ENCODE measurements at places on chromosomes 2 and 18.

DNA sequence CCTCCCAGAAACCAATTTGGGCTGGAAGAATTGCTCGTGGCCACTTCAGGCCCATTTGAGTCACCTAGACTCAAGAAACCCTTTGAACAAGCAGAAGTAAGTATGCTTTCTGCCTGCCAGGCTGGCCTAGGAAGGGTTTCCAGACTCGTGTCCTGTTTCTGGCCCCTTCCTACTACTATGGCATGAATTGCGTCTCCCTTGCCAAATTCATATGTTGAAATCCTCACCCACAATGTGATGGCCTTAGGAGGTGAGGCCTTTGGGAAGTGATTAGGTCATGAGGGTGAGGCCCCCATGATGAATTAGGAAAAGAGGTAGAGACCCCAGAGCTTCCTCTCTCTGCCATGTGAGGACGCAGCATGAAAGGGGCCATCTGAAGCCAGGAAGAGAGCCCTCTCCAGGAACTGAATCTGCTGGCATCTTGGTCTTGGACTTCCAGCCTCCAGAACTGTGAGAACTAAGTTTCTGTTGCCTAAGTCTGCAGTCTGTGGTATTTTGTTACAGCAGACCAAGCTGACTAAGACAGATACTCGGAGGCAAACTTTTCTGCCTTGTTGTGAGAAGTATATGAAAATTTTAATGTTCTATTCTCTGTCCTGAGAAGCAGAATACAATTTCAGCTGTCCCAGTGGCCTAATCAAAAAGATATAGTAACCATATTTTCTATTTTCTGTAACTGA lies 13.1 kb downstream of the GPR45 start:
- DNase-seq = no peak

- no peak for DNase-seq
Observed at GRCh38 chr2:158544998-158545397, 88.2 kb downstream of the PKP4 start.

DNA sequence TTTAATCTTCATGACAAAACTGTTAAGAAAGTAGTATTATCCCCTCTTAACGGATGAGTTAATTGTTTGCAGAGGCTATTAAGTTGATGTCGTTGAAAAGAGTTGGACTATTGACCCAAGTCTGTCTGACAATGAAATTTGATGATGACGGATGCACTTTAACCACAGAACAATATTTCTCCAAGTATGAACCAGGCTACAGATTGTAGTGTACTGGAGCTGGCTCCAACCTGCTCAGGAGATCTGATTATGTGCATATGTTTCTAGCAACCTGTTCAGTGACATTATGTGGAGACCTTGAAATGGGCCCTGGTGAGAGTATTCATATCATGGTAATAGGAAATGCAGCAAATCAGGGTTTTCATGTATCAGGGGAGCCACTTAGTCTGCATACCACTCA lies 174.1 kb downstream of the CDH7 start:
- no peak for DNase-seq

DNA sequence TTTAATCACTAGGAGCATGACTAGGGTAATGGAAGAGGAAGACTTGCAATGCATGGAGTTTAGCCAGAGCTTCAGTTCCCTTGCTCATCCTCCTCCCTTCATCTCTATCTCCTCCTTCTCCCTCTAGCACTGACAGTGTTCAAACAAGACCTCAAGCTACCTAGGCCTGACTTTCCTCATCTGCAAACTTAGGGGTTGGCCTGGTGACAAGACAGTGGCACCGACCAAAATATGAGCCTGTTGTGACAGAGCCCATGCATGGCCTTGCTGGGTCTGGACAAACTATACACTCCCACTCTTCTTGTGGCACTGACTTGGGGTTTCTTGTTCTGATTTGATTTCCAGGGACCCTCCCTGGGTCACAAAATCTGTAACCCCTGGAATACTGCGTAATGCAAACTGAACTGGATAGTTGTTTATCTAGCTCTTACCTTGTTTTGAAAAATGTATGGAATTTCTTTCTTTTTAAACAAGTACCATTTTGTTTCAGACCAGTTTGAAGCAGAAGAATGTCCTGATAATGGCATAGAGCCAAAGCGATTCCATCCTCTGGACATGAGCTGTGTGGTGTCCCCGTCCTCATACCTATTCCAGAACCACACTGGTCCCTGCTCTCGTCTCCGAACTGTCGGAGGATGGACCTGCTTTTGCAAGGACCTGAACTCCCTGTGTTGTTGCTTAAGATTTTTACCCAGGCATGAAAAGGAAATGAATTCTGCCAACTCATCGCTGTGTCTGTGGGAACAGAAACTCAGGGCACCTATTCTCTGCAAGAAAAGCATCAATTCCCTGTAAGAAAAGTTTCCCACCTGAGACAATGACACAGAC lies 33.4 kb upstream of the PPP4R1 start:
- no peak for DNase-seq

GRCh38 chr2:210086292-210086691 lies 83.9 kb downstream of the RPE start:
- no peak for DNase-seq

DNA sequence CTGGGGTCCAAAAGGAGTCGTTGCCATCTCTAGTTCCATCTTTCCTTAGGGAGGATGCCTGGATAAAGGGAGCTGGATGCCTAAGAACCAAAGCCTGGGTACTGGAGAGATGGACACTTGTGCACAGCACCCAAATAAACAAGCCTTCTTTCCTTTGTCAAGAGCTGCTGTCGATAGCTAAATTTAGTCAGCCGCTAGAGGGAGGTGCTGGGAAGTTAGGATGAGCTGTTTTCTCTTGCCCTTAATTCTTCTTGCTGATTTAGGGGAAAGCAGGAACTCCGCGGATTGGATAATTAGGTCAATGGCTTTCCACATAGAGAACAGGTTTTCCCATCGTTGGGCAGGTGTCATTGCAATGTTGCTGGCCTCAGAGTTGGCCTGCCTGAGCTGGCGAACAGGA lies 30.9 kb upstream of the SERPINB12 start:
- peak; percentile 57 for DNase-seq

DNA sequence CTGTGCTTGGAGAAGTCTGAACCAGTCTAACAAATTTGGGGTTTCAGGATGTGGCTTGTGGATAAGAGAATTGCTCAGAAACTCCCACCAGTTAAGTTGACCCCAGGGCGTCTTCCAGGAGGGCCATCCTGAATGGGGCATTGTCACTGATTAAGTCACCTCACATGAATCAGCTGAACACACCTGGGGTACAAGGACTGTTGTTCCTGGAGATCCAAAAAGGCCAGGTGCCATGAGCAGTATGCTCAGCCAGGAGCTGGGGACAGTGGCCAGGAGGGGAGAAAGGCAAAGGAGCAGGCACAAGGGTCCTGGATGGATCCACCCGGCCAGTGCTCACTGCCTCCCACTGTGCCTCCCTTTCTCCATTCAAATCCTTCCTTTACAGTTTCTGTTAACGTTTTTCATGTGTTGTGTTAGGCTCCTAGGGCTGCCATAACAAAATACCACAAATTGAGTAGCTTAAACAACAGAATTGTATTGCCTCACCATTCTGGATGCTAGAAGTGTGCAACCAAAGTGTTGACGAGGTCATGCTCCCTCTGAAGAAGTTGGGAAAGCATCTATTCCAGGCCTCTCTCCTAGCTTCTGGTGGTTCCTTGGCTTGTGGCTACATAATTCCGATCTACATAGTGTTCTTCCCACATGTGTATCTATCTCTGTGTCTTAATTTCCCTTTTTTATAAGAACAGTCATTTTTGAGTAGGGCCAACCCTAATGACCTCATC lies 33.4 kb downstream of the TRABD2A start:
- DNase-seq = no peak

DNA sequence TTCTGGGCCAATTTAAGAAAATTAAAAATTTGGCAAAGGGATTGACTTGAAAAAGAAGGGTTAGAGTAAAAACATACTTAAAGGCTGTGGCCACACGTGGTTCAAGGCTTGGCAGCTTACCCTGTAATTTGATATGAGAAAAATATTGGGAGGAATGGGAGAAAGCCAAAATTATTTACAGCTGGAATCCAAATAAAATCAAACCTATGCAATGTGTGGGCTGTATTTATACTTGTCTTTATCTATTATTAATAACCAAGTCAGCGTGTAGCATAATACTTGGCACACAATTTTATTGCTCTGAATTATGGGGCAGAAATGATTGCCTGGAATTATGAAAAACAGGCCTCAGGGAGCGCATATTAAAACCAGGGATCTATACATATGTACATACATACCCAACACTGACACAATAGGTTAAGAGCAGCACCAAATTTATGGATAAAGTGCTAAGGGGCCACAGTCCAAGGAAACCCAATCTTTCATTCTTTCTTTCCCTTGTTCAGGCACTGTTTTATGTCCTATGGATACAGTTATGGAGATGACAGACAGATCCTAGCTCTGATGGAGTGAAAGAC lies 35.6 kb downstream of the FAM124B start:
- DNase-seq = peak; percentile 87

DNA sequence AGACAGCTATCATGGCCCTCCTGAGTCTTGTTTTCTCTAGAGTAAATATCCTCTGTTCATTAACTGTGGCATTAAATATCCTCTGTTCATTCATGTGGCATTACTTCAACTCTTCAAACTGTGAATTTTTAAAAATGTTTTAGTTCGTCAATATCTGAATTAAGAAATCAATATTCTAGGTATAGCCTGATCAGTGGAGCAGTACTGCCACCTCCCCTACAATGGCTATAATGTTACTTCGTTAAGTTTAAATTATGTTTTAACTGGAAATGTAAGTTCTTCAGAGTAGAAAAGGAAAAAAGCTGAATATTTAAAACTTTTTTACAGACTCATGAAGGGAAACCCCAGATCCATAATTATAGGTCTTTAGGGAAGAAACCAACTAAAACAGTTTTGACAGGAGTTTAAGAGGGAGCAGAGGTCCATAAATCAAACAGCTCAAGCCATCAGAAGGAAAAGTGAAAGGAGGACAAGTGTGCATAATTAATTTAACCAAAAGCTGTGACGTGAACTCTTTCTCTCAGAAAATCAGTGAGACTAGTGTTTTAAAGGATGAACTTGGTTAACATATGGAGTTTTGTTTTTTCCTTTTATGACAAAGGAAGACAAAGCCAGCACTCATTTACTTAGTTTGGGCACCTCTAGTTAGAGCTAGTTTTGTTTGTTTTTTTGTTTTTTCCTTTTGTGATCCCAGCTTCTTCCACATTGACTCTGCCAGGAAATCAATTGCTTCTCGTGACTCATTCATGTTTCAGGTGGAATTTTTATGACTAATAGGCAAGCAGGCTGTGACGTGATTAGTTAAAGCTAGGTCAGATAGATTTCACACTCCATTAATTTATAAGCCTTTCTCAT lies 44.9 kb downstream of the RBBP8 start:
- DNase-seq = no peak

GRCh38 chr2:208799397-208799796 lies 392.8 kb downstream of the PTH2R start:
- DNase-seq = no peak

DNA sequence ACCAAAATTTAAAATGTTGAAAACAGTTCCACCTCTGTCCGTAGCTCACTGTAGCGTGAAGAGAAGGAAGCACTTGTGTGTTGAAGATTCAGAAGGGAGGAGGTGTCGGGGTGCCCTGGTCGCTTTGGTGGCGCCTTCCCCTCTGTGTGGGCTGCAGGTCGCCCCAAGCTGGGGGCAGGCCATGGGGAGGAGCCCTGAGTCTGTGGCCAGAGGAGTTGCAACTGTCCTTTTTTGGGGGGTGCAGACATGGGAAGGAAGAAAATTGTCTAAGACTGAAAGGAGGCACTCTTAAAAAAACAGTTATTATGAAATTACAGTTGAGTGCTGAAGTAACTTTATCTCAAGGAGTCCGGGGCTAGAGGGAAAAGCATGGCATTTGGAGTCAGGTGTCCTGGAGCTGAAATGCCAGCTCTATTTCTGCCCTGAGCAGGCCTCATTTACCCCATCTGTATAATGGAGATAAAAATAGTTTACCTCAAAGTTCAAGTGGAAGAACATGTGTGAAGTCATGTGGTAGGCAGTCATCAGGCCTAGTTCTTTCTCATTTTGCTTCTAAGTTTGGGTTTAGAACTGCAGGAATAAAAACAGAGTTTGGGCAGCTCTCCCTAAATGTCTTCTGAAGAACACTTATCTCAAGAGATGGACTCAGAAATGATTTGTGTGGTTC lies 82.1 kb downstream of the RNF144A start:
- DNase-seq = no peak

DNA sequence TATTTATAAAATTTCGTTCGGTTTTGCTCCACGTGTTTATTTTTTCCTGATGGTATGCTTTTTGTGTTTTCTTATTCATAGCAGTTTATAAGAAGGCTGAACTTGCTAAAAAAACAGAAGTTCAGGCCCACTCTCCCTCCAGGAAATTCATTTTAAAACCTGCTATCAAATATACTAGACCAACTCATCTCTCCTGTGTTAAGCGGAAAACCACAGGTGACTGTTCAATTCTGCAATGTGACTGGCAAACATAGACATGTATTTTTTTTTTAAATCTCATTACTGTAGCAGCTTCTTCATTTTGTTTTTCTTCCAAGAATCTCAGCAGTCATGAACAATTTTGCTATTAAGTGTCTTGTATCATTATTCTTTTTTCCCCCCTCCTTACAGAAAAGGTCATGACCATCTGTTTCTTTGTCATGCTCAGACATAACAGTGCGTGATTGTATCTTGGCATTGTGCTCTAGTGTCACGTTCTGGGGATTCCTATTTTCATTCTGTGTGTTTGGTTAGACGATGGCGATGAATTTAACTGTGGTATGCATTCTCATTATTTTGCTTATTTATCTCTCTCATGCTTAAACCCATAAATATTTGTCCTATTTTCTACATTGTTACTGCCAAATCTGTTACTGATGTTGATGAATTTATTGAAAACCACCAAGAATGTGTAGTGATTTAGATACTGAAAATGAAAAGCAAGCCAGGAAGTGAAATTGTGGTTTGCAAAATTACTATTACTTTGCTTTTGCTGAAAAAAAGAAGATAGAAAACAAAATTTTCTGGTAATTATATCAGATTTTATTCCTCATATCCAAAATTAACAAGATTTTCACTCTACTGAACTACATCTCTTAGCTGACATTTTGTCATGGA lies 74.6 kb upstream of the UNC80 start:
- DNase-seq = no peak

- peak; percentile 53 for DNase-seq
Observed at GRCh38 chr2:854460-854859, 96.2 kb upstream of the SNTG2 start.

GRCh38 chr2:52844701-52845423 lies 922.7 kb upstream of the CHAC2 start:
- DNase-seq = no peak

- no peak for DNase-seq
Observed at GRCh38 chr2:204187229-204188083, 250.9 kb downstream of the ICOS start.

DNA sequence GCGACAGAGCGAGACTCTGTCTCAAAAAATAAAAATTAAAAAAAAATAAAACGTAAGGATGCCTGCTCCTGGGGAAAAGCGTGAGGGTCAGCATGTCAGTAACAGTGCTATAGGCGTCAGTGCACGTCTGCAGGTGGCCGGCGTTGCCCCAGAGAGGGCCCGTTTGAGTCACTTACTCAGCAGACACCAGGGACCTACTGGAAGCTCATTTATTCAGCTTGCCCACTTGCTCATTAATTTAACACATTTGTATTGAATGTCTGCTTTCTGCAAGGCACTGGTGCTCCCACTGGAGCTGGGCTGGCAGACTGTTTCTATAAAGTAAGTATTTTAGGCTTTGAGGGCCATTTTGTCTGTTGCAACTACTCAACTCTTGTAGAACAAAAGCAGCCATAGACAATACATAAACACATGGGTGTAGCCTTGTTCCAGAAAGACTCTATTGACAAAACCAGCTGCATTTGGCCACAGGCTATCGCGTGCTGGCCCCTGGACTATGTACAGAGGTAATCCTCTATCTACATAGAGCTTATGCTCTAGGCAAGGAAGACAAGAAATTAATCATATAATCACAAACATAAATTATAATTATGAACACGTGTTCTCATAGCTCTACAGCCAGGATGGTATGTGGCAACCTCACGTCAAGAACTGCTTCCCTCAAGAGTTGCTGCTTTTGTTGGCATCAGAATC lies 73.2 kb downstream of the KLHL29 start:
- no peak for DNase-seq
